Midbrain (tissue), 1 donor: ENCODE measurements at places on chromosomes 2 and 18.

GRCh38 chr2:203706403-203706802 lies at the start of gene CD28:
Gene CD28, plus strand, starts transcription at chr2:203706639. Its CDS starts 58 bp downstream, at chr2:203706697.
- no peak for DNase-seq

GRCh38 chr2:166727095-166727494 lies 161.2 kb upstream of the XIRP2 start:
- no peak for DNase-seq

GRCh38 chr18:4017480-4017879 lies 437.6 kb downstream of the DLGAP1 start:
- DNase-seq: no peak

DNA sequence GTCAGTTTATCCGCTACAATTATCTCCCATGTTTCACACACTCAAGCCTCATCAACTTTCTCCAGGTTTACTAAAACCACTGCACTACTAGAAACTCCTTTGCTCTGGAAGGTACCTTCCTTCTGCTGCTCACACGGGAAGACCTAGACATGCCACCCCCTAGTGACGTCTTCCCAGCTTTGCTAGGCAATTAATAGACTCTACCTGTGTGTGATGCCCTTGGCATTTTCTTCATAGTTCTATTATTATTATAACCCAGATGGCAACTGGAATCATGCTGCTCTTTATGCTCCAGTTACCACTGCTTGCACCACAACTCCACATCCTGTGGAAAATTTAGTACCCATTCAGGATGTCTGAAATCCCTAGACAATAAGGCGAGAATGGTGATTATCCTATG lies 42.4 kb downstream of the CACNB4 start:
- no peak for DNase-seq

DNA sequence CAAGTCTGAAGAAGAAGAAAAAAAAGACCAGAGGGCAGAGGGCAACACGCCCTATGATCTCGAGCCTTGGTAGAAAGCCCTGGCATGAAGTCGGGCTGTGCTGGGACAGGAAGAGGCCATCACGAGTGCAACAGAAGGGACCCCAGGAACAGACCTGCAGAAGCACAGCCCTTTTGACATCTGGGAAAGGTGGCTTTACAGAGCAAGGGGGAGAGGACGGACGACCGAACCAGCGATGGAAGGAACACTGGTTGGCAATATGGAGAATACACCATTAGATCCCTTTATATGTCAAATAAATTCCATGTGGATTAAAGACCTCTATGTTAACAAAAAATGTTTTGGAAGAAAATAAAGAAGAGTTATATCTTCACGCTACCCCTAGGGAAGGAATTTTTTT lies 10.7 kb downstream of the KIF1A start:
- no peak for DNase-seq

DNA sequence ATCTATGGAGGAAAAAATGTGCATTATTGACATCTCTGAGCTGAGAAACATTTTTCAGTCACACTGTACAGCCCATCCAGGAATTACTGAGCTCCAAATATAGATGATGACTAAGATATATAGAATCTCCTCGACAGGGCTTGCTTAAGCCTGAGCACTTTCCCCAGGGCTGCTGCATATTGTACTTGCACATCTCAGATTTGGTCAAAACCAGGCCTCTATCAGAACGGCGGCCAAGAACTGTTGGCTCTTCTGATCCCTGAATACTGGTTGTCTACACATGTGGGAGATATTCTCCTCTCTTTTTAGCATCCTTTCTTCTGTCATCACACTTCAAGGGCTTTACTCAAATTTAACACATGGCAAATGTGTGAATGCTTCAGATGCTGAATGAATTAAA lies 201.5 kb upstream of the SLC35G4 start:
- no peak for DNase-seq

DNA sequence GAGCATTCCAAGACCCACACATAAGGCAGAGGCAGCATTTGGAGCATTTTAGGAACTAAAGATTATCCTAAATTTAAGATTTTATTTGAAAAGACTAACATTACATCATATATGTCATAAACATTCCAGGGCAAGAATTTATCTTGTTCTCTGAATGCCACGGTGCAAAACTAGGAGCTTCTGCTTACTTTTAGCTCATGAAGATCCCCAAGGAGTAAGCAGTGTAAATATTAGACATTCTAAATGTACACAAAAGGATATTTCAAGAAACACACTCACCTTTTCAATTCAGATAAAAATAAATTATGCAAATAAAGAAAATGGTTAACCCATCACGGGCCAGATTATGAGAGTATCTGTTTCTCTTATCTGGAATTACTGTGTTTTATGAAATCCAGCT lies 101.7 kb upstream of the ETAA1 start:
- no peak for DNase-seq

GRCh38 chr2:218224186-218224585 lies 7.2 kb downstream of the ARPC2 start:
- DNase-seq: no peak

DNA sequence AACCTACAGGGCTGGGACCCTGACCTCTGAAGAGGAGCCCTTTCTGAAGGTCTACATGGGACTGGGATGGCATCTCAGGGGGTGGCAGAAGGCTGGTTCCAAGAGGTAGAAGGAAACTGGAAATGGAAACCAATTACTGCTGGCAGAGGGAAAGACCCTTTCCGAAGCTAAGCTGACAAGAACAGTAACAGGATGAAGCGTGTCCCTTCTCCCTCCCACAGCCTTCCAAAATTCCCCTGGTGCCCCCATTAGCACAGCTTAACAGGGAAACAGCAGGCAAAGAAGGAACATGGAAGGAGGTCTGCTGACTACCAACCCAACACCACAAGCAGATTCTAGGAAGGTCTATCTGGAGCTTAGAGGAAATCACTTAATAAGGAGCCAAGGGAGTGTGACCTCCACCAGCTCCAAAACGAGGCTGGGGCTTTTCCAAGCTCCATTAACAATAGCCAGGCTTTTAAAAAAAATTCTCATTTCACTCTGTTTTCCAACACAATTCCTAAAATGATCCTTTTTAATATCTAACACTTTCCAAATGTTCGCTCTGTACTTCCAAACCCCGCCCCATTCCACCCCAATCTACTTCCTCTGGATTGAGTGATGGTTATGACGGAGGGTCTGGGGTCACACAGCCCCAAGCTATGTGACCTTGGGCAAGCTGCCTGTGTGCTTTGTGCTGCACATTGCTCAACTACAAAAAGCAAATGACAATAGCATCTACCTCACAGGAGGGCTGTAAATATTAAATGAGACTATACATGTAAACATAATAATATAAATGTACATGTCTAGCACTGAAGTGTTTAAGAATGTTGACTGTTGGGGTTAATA lies 55.2 kb downstream of the STK39 start:
- no peak for DNase-seq

- DNase-seq: no peak
Measured at GRCh38 chr2:20188851-20189250, 36.1 kb downstream of the SDC1 start.

- DNase-seq: no peak
Measured at GRCh38 chr2:119233326-119234020, 9.8 kb downstream of the STEAP3 start.

DNA sequence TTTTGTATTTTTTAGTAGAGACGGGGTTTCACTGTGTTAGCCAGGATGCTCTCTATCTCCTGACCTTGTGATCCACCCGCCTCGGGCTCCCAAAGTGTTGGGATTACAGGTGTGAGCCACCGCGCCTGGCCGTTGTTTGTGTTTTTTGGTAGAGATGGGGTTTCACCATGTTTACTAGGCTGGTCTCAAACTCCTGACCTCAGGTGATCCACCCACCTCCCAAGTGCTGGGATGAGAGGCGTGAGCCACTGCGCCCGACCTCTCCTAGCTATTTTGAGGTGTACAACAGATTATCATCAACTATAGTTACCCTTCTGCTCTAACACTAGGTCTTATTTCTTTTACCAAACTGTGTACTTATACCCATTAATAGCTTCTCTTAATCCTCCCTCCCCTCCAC lies 28.9 kb upstream of the MRPL33 start:
- no peak for DNase-seq

DNA sequence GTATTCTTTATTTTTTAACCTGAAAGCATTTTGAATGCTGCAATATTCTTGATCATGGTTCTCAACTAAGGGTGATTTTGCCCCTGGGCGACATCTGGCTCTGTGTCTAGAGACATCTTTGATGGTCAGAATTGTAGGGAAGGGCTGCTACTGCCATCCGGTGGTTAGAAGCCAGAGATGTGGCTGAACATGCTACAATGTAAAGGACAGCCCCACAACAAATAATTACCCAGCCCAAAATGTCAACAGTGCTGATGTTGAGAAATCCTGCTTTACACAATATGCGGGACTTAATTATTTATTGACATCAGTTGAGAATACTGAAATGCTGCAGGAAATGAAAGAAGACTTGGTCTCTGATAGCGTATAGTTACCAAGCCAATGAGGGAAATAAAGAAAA lies 37.5 kb upstream of the SERPINB2 start:
- peak; percentile 4 for DNase-seq

DNA sequence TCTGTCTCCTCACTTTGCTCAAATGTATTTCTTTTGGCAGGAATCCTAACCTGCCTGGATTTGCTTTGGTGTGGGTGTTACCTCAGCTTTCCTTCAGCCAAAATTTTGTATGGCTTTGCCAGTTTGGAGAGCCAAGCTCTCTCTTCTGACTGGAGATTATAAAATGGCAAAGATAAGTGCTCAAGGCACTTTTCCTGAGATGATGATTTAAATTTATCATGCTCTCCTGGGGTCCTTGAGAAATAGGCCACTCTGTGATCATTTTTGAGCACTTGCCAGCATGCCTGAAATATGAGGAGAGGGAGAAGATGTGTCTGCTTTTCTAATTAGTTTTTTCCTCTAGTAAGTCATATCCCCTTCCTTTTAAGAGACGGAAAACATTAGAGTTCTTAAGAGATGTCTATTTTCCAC lies 683.0 kb downstream of the SLC4A3 start:
- DNase-seq: no peak
